ENCODE measurements at places on chromosomes 11 and 22.

DNA sequence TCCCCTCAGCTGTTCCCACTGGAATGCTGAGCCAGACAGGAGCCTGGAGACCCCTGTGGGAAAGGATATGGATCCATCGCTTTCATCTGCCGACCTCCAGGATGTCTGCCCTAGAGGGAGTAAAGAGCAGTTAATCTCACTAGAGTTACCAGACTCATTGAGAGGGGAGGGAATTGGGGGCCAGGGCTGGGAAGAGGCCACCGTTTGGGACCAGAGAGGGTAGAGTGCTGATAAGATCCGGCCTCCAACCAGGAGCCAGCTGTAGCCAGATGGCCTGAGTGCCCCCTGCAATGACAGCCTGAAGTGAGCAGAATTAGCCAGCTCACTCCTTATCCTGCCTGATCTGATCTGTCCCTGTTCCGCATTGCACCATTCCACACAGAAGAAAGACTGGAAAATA lies 3.7 kb upstream of the APLNR start:
- no peak for DNase-seq

DNA sequence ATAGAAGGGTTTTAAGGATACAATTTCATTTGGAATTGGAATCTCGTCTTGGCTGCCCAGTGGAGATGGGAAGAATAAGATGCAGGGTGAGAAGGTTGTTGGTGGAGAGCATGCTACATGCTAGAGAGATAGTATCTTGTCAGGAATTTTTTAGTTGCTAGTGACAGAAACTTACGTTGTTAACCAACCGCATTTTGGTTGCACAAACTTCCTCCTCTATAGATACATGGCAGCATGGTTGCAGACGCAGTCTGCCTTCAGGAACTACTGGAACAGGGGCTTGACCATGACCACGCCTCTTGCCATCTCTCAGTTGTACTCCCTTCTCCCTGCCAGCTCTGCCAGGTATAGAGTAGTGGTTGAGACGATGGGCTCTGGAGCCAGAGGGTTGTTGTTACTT lies 13.5 kb upstream of the CCDC90B start:
- no peak for DNase-seq

GRCh38 chr11:128714123-128714522 lies 20.3 kb downstream of the FLI1 start:
- DNase-seq, result no peak

- no peak for DNase-seq
These were observed 132.8 kb downstream of the CRYBB2 start for GRCh38 chr22:25352294-25352680.

GRCh38 chr11:69352166-69352565 lies 58.2 kb downstream of the MYEOV start:
- DNase-seq, result no peak

- no peak for DNase-seq
These were observed 2.3 kb downstream of the CYB5R3 start for GRCh38 chr22:42646569-42647525.

DNA sequence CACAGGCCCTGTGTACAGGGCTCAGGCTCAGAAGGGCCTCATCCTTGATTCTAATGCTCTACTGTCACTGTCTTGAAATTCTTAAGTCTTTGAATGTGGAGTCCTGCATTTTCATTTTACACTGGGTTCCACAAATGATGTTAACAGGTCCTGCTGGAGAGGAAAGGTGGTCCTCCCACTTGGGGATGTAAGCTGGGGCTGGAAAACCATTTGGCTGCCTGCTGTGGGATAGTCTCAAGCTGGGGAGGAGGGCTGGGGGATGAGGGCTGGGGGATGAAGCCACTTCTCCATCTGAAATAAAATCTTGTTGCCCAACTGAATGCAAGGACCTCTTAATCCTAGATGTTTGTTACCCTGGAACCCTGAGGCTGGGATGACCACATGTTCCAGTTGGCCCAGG lies 423.0 kb downstream of the TENM4 start:
- DNase-seq, result no peak

DNA sequence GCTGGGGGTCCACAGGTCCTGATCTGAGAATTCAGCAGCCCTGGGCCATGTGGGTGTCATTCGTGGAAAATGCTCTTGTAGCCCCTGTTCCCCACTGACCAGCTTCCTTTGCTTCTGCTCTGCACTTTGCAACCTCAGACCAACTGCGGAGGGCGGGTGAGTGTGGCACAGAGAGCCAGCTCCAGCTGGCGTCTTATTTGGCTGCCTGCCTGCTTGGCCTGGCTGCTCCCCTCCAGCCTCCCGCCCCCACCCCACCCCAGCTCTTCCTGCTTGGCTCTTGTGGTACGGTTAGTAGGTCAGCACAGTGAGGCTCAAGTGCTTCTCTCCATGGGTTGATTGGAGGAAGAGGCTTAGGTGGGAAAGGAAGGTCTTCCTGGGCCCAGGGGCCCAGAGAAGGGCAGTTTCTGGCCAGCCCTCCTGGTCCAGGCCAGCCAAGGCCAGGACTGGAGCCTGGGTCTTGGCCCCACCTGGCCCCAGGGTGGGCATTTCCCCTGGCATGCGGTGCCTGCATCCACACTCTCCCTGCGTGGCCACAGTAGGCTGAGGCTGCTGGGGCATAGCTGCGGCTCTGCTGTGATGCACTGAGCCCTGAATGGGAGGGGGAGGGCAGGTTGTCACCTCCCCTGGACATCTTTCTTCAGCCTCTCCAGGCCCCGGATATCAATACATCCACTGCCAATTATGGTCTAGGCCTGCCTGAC lies 26.5 kb downstream of the MYO7A start:
- DNase-seq, result no peak

GRCh38 chr11:66625041-66625751 lies 8.8 kb downstream of the RBM14 start:
- no peak for DNase-seq

DNA sequence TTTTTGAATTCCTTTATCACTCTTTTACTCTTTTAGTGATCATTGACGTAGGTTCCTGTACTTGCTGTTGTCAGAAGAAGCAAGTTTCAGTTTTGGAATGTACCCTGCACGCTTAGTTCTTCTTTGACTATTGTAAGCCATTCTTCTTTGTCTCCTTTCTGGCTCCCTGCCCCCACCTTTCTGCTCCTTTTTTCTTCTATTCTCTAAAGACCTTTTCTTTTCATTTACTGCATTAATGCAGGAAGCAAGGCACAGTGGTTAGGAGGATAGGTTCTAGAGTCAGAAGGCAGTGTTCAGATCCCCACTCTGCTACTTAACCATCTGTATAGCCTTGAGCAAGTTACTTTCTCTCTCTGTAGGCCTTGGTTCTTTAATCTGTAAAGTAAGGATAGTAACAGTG lies 33.7 kb upstream of the RAG2 start:
- no peak for DNase-seq

DNA sequence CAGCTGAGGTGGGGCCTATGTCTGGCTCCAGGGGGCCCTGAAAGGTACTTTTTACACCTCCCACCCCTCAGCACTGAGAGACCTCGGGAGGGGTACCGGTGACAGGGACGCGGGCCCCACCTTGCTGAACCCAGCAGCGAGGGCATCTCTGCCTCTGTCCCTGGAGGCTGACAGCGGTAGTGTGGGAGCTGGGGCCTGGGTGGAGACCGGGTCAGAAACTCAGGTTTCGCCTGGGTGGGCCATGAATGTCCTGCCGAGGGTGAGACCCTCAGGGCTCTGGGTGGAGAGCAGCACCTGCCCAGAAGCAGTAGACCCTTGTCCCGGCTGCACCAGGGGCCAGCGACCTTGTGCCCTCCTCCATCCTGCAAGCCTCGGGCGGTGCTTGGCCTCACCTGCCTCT lies 22.2 kb downstream of the PTDSS2 start:
- no peak for DNase-seq

- DNase-seq, result no peak
These were observed 59.3 kb downstream of the ANO1 start for GRCh38 chr11:70137383-70137782.

GRCh38 chr22:25413620-25414019 lies 150.9 kb upstream of the GRK3 start:
- DNase-seq, result no peak

DNA sequence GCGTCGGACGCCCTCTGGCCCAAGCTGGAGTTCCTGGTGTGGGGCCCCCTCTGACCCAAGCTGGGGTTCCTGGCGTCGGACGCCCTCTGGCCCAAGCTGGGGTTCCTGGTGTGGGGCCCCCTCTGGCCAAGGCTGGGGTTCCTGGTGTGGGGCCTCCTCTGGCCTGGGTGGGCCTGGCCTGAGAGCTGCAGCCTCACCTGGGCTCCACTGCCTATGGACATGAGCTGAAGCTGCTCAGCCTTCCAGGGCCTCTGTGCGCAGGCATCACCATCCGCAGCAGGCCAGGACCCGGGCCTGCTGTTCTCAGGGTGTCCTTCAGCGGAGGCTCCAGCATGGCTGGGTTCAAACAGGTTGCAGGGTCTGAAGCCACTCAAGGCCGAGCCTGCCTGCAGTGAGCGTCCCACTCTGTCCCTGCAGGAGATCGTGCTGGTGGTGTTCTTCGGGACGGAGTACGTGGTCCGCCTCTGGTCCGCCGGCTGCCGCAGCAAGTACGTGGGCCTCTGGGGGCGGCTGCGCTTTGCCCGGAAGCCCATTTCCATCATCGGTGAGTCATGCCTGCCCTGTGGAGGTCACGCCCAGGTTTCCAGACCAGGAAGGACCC lies 125.5 kb downstream of the KCNQ1 start:
- DNase-seq, result no peak

DNA sequence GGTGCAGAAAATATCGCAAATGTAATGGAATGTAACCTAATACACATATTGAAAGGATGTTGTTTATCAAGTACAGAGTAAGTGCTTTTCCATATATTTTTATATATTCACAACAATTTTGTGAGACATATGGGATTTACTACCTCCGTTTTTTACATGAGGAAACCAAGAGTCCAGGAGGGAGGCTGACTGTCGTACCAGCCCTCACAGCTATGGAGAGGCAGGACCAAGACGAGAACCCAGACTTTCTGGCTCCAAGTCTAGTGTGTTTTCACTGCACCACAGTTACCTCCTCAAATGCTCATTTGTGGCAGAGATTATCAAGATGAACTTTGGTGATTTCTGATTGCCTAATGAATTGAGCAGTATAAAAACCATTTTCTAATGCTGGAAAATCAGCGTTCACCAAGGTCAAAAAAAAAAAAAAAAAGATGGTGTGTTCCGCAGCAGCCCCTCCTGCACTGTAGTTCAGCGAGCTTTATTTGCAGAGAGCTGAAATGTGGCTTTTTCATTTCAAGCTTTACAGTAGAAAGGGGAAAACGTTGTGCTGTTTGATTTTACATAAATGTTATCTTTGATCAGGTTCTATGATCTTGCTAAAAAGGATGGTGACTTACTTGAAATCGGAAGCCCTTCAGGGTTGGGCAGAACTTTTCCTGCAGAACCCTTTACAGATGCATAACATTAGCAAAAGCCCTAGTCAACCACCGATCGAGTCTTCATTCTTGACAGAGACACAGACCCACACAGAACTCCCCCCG lies 44.7 kb upstream of the WEE1 start:
- no peak for DNase-seq

DNA sequence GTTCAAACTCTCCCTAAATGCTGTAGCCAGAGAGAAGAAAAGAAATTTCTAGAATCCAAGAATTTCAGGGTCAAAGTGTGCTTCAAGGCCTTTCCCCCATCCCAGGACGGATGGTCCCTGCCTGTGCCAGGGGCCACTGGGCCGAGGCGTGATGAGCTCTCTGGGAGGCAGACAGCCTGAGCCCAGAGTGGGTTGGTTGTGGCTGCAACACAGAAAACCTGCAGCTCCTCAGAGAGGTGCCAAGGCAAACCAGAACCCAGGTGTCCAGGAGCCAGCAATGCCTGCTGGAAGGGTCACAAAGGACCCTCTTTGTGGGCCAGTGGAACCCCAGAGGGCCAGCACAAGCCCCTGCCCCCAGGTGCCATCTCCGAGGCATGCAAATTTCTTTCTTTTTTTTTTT lies 2.6 kb upstream of the APOL6 start:
- no peak for DNase-seq

GRCh38 chr11:109838026-109838425 lies 255.2 kb upstream of the ZC3H12C start:
- no peak for DNase-seq

- no peak for DNase-seq
These were observed 7.6 kb downstream of the ARVCF start for GRCh38 chr22:20009018-20009491.

DNA sequence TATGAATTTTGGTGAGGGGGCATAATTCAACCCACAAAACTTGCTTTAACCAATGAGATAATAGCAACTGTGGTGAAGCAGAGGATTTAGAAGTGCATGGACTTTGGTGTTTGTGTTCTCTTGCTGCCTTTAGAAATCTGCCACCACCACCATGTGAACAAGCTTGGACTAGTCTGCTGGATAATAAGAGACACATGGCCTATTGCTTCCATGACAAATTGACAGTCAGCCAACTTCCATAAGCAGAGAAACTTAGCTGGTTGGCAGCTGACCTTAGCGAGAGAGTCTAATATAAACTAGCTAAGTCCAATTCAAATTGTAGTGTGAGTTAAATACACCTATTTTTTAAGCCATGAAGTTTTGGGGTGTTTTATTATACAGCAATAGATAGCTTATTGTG lies 482.1 kb upstream of the ANO5 start:
- no peak for DNase-seq

- no peak for DNase-seq
These were observed 72.8 kb upstream of the PICALM start for GRCh38 chr11:86141727-86142126.

GRCh38 chr11:79414041-79414440 lies 26.8 kb downstream of the TENM4 start:
- DNase-seq, result no peak

GRCh38 chr11:117626576-117626975 lies 170.4 kb downstream of the DSCAML1 start:
- no peak for DNase-seq

DNA sequence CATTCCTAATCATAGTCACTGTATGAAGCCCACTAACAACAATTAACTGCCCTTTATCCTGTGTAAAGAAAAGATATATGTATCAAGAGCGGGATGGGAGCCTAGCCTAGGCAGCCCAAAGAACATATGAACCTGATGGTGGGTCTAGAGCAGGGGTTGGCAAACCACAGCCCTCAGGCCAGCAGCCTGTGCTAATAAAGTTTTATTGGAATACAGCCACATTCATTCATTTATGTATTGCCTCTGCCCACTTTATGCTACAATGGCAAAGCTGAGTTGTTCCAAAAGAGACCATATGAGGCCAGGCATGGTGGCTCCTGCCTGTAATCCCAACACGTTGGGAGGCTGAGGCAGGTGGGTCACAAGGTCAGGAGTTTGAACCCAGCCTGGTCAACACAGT lies 13.5 kb downstream of the PRR14L start:
- no peak for DNase-seq

DNA sequence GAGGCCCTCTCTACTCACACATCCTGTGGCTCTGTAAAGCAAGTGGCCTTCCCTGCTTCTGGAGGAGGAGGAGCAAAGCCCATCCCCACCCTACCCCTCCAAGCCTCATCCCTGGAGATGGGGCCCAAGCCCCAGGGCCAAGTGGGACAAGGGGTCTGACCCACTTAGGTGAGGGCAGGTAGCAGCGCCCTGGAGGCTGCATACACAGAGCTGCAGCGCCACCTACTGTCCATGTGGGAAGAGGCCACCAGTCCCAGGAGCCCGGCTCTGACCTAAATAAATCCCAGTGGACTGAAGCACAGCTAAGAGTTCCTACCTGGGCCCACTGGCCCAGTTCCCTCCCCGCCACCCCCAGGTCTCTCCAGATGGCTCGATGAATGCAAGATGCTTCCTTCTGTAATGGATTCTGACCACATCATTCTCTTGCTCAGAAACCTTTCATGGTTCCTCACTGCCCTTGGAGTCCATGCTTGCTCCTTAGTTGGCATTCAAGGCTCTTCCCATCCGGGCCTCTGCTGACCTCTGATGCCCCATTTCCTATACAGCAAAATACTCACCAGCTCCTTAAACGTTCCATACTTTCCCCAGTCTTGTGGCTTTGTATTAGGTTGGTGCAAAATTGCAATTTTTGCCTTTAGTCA lies 62.1 kb downstream of the THAP12 start:
- DNase-seq, result peak; percentile 83

All from activated CD4-positive, alpha-beta T cell treated with anti-CD3 and anti-CD28 coated beads for 24 hours (primary cell).